Osteoblast (primary cell): ENCODE measurements at places on chromosomes 16 and 17.

GRCh38 chr17:63479495-63480184 is 2.8 kb downstream of the ACE start:
- peak; percentile 85 for DNase-seq
- no peaks in the 10 kb centered on the region for H3K36me3 ChIP-seq
- H3K4me3 ChIP-seq = no peak overlapping the region
- H3K27ac ChIP-seq = no peak overlapping the region

- H3K36me3 ChIP-seq = no peaks in the 10 kb centered on the region
- H3K4me3 ChIP-seq = peak overlapping the region; percentile 67
- no peak overlapping the region for H3K27ac ChIP-seq
- peaks cover 5% of the 10 kb centered on the region for H3K27me3 ChIP-seq
Measured at GRCh38 chr17:846901-847843, 65.0 kb downstream of the MRM3 start.

- peaks cover 1% of the 10 kb centered on the region for H3K27me3 ChIP-seq
- peak; percentile 62 for DNase-seq
- peaks cover 11% of the 10 kb centered on the region for H3K4me1 ChIP-seq
Measured at GRCh38 chr17:77002103-77003045, 134.2 kb downstream of the MGAT5B start.

DNA sequence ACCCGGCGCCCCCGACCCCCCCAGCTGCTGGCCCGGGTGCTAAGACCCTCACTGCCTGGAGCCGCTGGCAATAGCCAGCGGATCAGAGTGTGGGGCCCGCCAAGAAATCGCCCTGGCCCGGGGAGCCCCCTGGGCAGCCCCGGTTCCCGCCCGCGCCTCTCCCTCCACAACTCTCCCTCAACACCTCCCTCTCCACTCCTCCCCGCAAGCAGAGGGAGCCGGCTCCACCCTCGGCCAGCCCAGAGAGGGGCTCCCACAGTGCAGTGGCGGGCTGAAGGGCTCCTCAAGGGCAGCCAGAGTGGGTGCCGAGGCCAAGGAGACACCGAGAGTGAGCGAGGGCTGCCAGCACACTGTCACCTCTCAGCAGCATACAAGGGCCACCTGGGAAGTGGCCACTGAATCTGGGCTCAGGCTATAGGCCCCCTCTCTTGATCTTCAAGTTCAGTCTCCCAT is 385.5 kb downstream of the SEC14L1 start:
- no peak overlapping the region for H3K4me3 ChIP-seq
- peak; percentile 60 for DNase-seq
- H3K36me3 ChIP-seq = no peaks in the 10 kb centered on the region
- H3K27me3 ChIP-seq = peaks cover 29% of the 10 kb centered on the region
- H3K4me1 ChIP-seq = peaks cover 3% of the 10 kb centered on the region

DNA sequence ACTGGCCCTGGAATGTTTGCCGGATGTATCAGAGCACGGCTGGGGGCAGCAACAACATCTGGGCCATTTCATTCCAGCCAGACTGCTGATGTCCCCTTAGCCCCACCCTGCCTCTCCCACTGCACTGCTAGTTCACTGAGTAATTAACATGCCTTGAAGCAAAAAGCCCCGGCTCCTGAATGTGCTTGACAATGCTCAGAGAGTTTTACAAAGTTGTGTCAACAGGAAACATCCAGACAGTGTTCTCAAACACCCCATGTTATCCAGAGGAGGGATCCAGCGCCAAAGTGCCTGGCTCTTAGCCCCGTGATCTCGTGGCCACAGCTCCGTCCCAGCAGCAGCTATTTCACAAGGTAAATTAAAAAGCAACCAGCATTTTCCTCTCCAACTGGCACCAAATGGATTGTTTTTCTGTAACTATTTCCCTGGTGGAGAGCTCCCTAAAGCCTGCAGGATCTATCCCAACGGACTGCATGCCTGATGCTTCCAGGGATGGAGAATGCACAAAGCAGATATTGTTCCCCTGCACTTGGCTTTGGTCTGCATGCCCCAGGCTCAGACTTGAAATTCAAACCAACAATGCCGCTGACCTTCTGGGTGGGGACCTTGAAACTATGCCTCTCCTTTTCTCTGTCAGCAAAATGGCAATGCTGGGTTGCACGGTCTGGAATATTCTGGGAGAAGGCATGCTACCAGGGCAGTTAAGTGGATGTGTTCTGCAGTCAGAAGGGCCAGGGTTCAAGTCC is 115.6 kb upstream of the CDH5 start:
- no peaks in the 10 kb centered on the region for H3K27me3 ChIP-seq
- no peaks in the 10 kb centered on the region for H3K36me3 ChIP-seq
- peaks cover 23% of the 10 kb centered on the region for H3K4me1 ChIP-seq
- H3K27ac ChIP-seq = peak overlapping the region; percentile 42
- peak overlapping the region; percentile 41 for H3K4me3 ChIP-seq
- peak; percentile 62 for DNase-seq

GRCh38 chr16:64712026-64712425 is 409.8 kb downstream of the CDH11 start:
- H3K27me3 ChIP-seq = no peaks in the 10 kb centered on the region
- H3K4me3 ChIP-seq = no peak overlapping the region
- peaks cover 12% of the 10 kb centered on the region for H3K4me1 ChIP-seq
- H3K36me3 ChIP-seq = no peaks in the 10 kb centered on the region

- H3K27me3 ChIP-seq = no peaks in the 10 kb centered on the region
- H3K27ac ChIP-seq = no peak overlapping the region
- H3K4me1 ChIP-seq = no peaks in the 10 kb centered on the region
- no peaks in the 10 kb centered on the region for H3K36me3 ChIP-seq
Measured at GRCh38 chr16:13864689-13865088, 55.3 kb upstream of the ERCC4 start.

DNA sequence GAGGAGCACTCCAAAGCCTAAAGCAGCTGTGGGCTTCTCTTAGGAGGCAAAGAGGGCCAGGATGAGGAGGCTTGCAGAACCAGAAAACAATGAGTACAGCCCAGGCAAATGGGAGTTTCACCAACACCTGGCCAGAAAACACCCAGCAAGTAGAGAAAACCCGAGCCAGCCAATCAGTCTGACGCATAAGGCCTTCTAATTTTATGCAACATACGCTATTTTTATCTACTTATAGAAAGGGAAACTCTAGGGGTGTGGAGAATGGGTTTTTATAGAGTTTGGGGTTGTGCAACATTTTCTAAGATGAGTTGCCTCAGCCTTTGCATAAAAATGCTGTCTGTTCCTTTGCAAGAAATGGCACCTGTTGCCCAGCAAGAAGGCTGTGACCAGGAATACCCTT is 529.0 kb upstream of the CDH5 start:
- DNase-seq = no peak
- no peak overlapping the region for H3K4me3 ChIP-seq
- H3K4me1 ChIP-seq = no peaks in the 10 kb centered on the region
- H3K36me3 ChIP-seq = no peaks in the 10 kb centered on the region
- peaks cover 4% of the 10 kb centered on the region for H3K27me3 ChIP-seq

DNA sequence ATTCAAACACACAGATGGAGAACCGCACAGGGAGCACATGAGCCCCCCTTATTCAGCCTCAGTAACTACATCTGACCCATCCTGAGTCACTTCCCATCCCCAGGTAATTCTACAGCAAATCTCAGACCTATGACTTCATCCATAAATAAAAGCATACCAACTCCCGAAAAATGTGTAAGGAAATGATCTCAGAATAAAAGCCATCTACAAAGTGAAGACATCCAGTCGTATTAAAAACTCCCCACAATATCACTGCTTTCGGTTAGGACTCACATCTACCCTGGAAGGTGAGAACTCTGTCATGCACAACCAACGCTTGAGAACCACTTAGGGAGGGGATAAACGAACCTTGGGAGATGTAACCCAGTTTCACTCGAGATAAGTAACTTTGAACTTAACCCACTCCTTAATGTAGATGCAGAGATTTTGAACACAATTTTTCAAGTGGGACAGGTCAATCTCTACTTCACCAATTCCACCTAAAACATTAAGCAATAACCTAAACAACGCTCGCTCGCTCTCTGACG is 1.3 kb downstream of the USP36 start:
- peak overlapping the region; percentile 87 for H3K27ac ChIP-seq
- H3K4me3 ChIP-seq = peak overlapping the region; percentile 93
- peaks cover 32% of the 10 kb centered on the region for H3K36me3 ChIP-seq
- H3K4me1 ChIP-seq = peaks cover 20% of the 10 kb centered on the region
- peak; percentile 90 for DNase-seq

- H3K27ac ChIP-seq = no peak overlapping the region
- no peaks in the 10 kb centered on the region for H3K36me3 ChIP-seq
Measured at GRCh38 chr17:46152423-46152822, 40.8 kb downstream of the KANSL1 start.

DNA sequence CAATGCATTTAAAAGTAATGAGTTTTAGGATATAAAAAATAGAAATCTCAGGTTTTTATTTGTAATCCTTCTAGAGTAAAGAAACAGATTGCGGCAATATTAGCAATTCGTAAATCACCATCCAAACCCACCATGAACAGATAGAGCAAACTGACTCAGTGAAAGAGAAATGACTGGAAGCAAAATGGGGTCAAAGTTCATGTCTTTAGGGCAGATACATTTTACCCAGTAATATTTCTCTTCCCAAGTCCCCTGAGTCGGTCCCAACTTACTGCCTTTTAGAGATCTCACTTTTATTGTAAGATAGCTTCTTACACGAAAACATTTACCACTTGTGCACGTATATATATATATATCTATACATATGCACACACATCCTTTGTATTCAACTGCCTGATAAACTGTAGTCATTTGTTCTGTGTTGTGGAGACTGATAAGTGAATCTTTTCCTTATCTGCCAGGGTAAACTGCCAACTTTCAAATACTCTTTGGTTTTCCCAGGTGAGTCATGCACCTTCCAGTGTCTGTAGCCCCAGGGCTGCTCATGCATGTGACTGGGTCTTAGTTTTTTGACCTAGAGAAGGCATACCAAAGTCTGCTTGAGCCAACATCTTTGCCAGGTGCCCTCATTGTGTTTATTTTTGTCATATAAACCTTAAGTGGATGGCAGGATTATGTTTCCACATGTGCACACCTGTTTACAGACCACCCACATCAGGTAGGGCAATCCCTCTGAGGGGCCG is 7.8 kb upstream of the IRF8 start:
- H3K4me3 ChIP-seq = no peak overlapping the region
- H3K4me1 ChIP-seq = peaks cover 11% of the 10 kb centered on the region
